Activated B cell treated with CpG ODN at 0.5 μM for 24 hours (primary cell): ENCODE measurements at places on chromosomes 2 and 18. TPM values are rescaled to one million over a fixed set of nuclear protein-coding genes. Genes with fewer than 3 reads are reported as not detected.
A peak's percentile ranks its signal among the peaks of the same experiment; 100 is the strongest.

- H3K27me3 ChIP-seq = no peaks in the 10 kb centered on the region
- DNase-seq = no peak
- H3K4me3 ChIP-seq = peak overlapping the region; percentile 61
- H3K36me3 ChIP-seq = no peaks in the 10 kb centered on the region
- H3K4me1 ChIP-seq = peaks cover 56% of the 10 kb centered on the region
These were observed 78.2 kb downstream of the TCF4 start for GRCh38 chr18:55509631-55510324.

- H3K27me3 ChIP-seq = no peaks in the 10 kb centered on the region
- no peaks in the 10 kb centered on the region for H3K36me3 ChIP-seq
- DNase-seq = no peak
- no peak overlapping the region for H3K27ac ChIP-seq
- H3K4me1 ChIP-seq = peaks cover 16% of the 10 kb centered on the region
These were observed 55.2 kb downstream of the KIF5C start for GRCh38 chr2:148930046-148930775.

- H3K4me3 ChIP-seq = no peak overlapping the region
- no peaks in the 10 kb centered on the region for H3K4me1 ChIP-seq
- no peak for DNase-seq
- peaks cover 14% of the 10 kb centered on the region for H3K27me3 ChIP-seq
- no peaks in the 10 kb centered on the region for H3K36me3 ChIP-seq
- no peak overlapping the region for H3K27ac ChIP-seq
These were observed 487.9 kb upstream of the ID2 start for GRCh38 chr2:8193686-8194615.

GRCh38 chr18:79774111-79774510, 23.6 kb upstream of the KCNG2 start:
- DNase-seq = no peak
- no peaks in the 10 kb centered on the region for H3K36me3 ChIP-seq
- no peak overlapping the region for H3K4me3 ChIP-seq
- no peaks in the 10 kb centered on the region for H3K4me1 ChIP-seq
- no peak overlapping the region for H3K27ac ChIP-seq
- H3K27me3 ChIP-seq = peaks cover 31% of the 10 kb centered on the region

DNA sequence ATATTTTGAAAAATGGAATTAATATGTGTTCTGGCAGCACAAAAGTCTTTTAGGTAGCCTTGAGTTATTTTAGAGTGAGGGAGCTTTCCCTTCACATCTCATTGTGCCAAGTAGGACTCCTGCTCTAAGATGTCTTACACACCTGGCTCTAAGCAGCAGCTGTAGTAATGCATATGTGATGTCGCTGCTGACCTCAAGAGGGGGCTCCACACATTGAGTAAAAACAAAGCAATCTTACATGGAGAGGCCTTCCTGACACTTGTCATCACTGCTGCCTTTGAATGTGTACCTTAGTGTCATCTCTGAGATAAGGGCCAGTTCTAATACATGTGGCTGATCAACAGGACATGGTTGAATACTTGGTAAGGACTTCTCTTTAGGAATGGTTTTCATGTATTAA, 75.8 kb downstream of the ACTR3 start:
- H3K36me3 ChIP-seq = peaks cover 19% of the 10 kb centered on the region
- peaks cover 30% of the 10 kb centered on the region for H3K4me1 ChIP-seq
- no peak overlapping the region for H3K4me3 ChIP-seq
- H3K27me3 ChIP-seq = no peaks in the 10 kb centered on the region
- no peak for DNase-seq
- H3K27ac ChIP-seq = peak overlapping the region; percentile 41

The UGT1A7 gene
- not detected in 2 replicates for total RNA-seq

The PRKAG3 gene
- total RNA-seq = not detected in 2 replicates
